ENCODE measurements at places on chromosomes 13 and 19.

DNA sequence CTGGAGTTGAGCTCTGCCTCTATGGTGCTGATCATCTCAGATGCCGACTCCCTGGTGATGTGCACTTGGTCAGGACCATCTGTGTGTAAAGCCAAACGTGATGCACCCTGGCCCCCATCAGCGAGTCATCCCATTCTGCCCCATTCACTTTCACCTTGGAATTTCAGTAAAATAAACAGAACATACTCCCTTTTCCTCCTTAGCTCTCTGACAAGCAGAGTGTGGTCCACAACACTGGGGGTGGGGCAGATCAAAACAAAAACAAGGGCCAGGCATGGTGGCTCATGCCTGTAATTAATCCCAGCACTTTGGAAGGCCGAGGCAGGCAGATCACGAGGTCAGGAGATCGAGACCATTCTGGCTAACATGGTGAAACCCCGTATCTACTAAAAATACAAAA, 12.3 kb downstream of the CEACAM20 start:
- DNase-seq = no peak

- DNase-seq = peak; percentile 74
These were observed 1531.7 kb upstream of the SPRY2 start for GRCh38 chr13:81872581-81872980.

DNA sequence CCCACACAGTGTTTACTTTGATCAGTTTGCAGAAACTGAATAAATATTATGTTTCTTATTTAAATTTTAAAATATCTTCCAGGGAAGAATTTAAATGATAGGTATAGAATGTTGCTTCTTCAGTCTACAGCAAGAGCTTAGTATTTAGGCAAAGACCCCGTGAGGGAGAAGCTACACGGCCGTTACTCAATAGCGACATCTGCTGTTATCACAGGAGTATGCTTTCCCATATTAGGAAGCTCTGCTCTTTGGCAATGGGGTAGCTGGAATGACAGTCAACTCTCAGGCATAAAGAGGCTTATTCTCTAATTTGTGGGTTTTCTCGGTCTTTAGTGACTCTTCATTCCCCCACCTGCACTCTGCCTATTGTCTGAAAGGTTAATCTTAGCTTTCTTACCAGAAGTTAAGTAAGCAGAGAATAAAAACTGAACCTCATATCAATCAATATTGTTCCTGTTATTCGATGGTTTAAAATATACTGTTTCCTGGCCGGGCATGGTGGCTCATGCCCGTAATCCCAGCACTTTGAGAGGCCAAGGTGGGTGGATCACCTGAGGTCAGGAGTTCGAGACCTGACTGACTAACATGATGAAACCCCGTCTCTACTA, 13.2 kb upstream of the LHFPL6 start:
- peak; percentile 72 for DNase-seq

DNA sequence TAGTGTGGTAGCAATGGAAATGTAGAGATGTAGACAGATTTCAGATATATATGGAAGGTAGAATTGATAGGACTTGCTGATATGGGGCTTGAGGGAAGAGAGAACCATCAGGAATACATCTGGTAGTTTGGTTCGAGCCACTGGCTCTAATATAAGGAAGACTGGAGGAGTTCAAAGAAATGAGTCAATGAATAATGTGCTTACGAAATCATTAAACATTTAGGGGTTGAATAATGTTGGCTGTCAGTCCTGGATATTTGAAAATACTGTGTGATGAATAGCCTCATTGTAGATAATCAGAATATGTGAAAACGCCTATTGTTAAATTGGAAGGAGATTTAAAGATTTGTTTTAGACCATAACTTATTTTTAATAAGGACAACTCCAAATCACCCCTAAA, 21.6 kb downstream of the SGCG start:
- DNase-seq = no peak

DNA sequence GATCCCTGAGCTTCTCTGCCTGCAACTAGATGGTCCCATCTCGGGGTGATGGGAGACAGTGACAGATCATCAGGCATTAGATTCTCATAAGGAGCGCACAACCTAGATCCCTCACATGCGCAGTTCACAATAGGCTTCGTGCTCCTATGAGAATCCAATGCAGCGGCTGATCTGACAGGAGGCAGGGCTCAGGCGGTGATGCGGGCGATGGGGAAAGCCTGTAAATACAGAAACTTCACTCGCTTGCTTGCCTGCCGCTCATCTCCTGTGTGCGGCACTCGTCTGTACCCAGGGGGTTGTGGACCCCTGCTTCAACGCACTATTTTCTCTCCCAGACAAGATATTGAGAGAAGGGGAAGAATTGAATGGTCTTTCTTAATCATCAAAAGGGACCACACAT, 473.9 kb downstream of the ZNF536 start:
- DNase-seq = no peak

GRCh38 chr13:40186041-40186440, 480.4 kb downstream of the FOXO1 start:
- no peak for DNase-seq

- no peak for DNase-seq
These were observed 16.9 kb downstream of the GPC6 start for GRCh38 chr13:93243375-93244063.

DNA sequence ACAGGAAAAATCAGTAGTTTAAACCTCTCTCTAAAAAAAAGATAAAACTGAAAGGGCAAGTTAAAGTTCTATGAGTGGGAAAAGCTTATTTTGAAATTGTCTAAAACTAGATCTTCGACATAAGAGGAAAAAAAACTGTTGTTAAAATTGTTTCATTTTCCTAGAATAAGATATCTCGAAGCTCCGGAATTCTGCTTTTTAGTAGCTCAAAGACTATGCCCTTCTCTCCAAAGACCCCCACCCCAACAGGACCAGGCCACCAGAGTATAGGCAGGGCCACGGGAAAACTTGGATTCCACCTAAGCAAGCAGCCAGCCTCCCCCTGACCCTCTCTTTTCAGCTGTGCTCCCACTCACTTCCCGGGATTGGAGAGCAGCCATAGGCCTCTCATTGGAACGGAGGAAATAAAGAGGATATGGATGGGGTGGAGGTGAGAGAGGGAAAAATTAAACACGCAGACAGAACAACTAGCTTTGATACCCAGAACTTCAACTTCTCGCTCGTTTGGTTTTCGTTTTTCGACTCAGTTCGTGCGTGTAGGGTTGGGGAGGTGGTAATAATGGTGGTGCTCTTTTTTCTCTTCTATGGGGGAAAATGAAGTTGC, 3.0 kb downstream of the POU4F1 start:
- no peak for DNase-seq

DNA sequence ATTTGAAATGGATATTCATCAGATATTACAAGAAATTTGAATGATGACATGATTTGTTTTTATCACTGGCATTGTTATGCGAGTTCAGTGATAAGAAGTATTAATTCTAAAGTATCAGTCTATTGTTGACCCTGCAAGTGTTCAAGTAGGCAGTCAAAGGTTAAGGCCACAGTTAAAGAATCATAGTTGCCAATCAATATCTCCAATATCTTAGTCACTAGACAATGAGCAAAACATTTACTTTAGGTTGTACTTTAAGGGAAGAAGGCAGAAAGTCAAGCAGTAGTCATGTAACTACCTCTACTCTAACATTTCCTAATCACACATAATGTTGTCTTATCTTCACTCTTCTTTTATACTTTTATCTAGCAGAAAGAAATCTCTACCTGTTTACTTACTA, 709.8 kb downstream of the PCDH17 start:
- no peak for DNase-seq

DNA sequence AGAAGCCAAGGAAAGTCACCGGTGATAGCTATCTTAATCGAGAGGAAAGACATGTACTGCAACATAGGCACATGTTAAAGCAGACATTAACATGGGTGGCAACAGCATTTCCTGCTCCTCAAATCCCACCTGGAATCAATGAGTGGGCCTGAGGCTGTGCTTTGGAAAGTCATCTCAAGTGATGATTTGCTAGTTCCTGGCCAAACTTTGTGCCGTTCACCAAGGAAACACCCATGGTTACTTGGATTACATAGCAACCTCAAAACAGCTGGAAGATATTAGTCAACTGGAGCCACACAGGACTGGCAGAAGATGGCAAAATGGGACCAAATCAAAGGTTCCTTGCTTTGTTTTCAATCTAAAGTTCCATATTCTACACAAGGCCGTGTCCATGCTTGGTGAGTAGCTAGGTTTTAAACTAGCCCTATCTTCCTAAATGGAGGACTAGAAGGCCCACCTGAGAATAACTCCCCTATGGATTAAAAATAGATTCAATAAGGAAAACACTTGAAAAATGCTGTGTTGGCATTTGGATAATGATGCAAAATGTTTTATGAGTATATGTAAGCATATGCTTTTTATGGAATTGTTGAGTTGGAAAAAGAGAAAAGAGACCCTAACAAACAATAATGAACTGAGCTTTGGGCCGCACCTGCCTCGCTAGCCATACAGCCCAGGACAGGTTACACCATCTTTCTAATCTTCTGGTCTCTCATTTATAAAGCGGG, 144.5 kb downstream of the RGCC start:
- no peak for DNase-seq

- no peak for DNase-seq
These were observed 458 bp upstream of the ATP8A2 start for GRCh38 chr13:25371158-25371874.

GRCh38 chr13:78161266-78161665, 242.6 kb upstream of the EDNRB start:
- peak; percentile 100 for DNase-seq

GRCh38 chr13:106882246-106882645, 314.3 kb upstream of the ARGLU1 start:
- DNase-seq = no peak

- no peak for DNase-seq
These were observed 108.3 kb downstream of the SACS start for GRCh38 chr13:23325191-23325590.

DNA sequence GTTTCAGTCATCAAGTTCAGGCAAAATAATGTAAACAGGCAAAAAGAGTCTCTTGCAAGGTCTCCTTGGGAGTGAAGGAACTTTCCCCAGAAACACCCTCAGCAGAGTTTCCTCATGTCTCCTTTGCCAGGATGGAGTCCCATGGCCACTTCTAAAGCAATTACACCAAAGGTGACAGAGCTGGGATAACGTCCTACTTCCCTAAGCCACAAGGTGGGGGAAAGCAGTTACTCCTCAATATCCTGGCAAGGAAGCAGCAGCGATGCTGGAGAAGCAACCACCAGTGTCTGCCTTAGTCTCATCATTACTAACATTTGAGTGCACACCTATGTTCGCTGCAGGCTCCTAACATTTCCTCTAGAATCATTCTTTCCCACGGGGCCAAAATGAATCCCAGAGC, 88.6 kb downstream of the UBL3 start:
- DNase-seq = no peak

DNA sequence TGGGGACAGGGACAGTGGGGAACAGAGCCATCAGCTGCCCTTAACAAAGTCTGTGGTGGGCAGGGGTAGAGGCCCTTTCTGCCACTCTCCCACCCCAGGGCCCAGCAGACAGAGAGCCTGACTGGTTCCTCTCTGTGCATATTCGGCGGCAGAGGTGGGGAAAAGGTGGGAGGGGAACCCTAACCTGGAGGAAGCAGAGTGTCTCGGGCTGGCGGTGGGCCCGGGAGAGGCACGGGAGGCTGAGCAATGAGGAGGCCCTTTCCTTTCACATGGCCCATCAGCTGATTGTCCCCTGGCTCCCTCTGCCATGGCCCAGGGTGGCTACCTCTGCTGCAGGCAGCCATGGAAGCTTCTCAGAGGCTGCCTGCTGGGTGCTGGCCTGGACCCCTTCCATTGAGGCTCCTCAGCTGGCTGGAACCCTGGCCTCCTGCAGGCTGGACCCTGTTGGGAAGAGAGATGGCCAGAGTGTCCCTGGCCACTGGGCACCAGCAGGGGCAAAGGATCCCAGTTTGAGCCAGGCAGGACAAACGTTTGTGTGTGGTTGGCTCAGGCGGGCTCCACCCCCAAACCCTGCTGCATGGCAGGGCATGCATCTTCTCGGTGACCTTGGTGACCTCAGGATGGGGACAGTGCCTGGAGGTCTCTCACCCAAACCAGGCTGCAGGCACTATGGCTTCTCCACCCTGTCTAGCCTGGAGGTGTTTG, 202.8 kb upstream of the ZNF536 start:
- DNase-seq = no peak

DNA sequence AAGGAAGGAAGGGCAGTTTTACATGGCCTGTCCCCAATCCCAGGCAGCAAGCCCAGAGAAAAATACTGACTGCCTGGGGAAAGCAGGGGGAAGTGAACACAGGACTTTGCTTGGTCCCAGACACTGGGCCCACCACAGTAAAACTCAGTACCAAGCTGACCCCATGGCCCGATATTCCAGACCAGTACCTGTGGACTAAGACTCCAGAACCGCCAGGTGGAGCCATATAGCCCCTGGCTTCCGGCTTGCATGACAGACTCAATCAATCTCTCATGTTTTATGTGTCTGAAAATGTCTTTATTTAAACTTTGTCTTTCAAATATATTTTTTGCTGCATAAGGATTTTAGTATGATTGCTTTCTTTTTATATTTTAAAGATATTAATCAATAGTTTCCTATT, 767.9 kb upstream of the SLITRK6 start:
- DNase-seq = no peak

- DNase-seq = no peak
These were observed 322.7 kb downstream of the FOXO1 start for GRCh38 chr13:40343550-40344269.

- DNase-seq = no peak
These were observed 1.4 kb downstream of the ARHGEF18 start for GRCh38 chr19:7349961-7350711.

DNA sequence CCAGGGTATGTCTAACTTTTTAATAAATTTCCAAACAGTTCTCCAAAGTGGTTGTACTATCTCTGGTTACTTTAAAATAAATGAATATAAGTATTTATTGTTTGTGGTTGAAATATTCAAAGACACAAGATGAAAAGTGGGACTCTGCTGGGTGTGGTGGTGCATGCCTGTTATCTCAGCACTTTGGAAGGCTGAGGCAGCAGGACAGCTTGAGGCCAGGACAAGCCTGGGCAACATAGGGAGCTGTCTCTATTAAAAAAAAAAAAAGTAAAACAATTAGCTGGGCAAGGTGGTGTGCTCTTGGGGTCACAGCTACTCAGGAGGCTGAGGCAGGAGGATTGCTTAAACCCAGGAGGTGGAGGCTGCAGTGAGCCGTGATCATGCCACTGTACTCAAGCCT, 10.4 kb downstream of the PNMA8A start:
- no peak for DNase-seq

DNA sequence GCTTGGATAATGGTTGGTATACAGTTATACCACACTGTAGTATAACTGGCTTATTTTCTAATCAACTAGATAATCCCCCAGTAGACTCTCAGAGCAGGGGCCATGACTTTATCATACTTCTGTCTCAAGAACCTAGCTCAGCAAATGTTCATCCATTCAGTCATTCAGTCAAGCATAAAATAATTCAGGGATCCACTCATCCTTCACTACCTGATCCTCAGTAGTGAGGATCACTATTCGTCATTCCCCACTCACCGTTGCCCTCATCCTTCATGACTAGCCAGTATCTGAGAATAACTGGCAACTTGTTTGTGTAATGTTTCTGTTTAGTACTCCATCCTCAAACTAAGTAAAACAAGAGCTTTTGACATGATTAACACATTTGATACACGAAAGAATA, 77.6 kb downstream of the TSC22D1 start:
- no peak for DNase-seq

GRCh38 chr19:3625996-3626472, 556 bp downstream of the CACTIN start:
- no peak for DNase-seq

- DNase-seq = no peak
These were observed 214.9 kb downstream of the KLF5 start for GRCh38 chr13:73273745-73274144.

GRCh38 chr13:60838581-60838980, 441.6 kb downstream of the TDRD3 start:
- DNase-seq = peak; percentile 39
